ENCODE measurements at places on chromosomes 2 and 18.

- no peak for DNase-seq
These were observed 25.6 kb downstream of the ZNF236 start for GRCh38 chr18:76847916-76848315.

- DNase-seq, result no peak
These were observed 160.4 kb downstream of the HDAC4 start for GRCh38 chr2:239240414-239240881.

- DNase-seq, result no peak
These were observed 1119.8 kb downstream of the TSN start for GRCh38 chr2:122875091-122875865.

DNA sequence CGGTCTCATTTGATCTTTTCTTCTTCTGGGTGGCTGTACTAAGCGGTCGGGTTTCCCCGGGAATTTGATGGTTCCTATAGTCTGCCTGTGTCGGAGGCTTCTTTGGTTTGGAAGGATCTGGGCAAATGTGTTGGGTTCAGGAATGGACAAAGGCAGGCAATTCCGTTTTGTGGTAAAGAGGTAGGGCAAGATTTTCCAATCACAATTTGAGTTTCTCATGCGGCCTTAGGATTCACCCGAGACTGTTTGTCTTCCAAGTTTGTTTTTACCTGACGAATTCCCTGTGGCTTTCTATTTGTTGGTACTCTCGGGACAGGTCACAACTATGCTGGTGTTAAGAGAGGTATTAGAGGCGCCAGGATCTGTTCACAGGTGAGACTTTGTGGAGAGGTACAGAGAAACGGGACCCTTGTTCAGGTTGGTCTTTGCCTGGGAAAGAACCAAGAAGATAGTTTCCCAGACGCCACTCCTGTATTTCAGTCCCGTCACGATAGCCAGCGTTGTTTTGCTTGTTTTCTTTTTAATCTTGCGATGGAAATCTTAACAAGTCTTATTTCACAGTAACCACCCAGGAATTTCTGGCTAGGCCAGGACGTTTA, 3.0 kb downstream of the SP5 start:
- DNase-seq, result no peak

- no peak for DNase-seq
These were observed 40.4 kb upstream of the ANKRD62 start for GRCh38 chr18:12053289-12053688.

DNA sequence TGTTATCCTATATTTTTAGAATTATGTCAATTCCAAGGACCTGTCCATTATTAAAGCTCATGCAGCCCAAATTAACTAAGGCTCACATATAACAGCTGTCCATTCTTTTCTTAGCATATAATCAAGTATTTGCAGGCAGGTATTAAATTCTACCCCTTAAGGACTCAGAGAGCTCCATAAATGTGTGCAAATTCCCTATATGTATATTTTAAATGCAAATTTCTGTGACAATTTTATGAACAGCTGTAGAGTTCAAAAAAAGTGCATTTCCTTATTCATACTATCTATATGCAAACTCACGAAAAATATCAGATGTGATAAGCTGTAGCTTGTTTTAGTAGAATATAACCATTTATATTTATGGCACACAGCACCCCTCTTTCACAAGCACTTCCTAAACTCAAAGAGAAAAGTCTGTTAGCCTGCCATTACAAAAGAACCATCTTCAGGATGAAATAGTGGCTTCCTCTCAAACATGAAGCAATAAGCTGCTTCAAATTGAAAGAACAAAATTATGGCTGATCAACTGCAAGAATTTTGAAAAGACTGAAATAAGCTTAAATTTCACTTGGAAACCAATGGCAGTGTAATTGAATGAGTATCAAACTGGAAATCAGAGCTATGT, 155.0 kb upstream of the REG3G start:
- DNase-seq, result no peak

- no peak for DNase-seq
These were observed 74.0 kb downstream of the FRZB start for GRCh38 chr2:182792441-182792840.

GRCh38 chr18:54235871-54236270, 11.4 kb upstream of the MBD2 start:
- no peak for DNase-seq

GRCh38 chr2:3692375-3692774, 11.0 kb upstream of the DCDC2C start:
- DNase-seq, result no peak

DNA sequence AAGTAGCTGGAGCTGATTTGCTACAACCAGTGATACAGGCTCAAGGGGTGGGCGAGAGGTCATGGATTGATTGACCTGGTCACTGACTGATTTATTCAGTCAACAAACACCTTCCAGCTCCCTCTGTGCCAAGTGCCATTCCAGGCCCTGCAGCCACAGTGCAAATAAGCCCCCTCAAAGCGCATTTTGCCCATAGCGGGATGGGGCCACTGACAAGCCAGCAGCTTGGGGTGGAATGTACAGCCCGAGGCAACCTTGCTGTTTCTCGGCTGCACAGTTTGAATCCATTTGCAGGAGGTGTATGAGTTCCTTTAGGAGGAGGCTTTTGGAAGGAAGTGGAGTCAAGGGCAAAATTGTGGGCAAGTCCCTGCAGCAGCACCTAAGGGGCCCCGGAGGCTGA, 235.2 kb downstream of the TPGS2 start:
- no peak for DNase-seq

- no peak for DNase-seq
These were observed 393.1 kb upstream of the LYPD1 start for GRCh38 chr2:133062931-133063665.

DNA sequence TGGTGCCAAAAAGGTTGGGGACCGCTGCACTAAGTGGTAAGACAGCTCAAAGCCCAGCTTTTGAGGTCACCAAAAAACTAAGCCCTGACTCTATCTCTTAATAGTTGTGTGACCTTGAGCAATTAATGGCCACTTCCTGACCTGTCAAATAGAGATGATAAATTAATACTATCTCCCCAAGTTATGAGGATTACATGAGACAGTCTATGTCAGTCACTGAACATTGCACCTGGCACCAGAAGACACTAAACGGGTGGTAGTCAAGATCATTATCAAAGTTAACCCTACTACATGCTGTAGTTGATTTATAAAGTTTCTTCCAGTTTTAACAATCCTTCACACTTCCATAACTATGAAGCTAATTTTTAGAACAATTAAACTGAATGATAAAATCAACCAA, 36.5 kb downstream of the STPG4 start:
- DNase-seq, result no peak

DNA sequence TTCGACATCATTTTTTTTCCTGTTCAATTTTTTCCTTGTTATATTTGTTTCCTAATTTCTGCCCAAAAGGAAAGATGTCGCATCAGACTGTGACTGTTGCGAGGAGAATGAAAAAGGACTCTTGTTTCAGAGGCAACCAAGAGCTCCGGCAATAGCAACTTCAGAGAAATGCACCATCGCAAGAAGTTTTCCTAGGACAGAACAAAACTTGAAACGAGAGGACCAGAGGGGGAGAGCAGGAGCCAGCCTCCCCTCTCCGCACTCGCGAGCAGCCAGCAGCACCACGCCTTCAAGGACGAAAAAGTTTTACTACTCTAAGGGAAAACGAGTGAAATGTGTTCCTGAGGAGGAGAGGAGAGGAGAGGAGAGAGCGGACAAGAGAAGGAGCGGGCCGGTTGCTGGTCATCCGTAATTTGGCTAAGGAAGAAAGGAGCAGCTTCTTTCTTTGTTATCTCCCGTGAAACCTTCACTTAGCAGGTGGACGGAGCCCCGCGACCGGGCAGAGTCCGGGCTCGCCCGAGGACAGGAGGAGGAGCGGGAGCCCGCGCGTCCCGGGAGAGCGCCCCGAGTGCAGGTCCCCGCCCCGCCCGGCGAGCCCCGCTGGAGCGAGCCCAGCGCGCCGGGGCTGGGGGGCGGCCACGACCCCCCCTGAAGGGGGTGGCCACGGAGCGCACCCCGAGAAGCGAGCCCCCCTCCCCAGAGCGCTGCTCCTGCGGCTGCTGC, 744 bp downstream of the POU3F3 start:
- DNase-seq, result no peak

DNA sequence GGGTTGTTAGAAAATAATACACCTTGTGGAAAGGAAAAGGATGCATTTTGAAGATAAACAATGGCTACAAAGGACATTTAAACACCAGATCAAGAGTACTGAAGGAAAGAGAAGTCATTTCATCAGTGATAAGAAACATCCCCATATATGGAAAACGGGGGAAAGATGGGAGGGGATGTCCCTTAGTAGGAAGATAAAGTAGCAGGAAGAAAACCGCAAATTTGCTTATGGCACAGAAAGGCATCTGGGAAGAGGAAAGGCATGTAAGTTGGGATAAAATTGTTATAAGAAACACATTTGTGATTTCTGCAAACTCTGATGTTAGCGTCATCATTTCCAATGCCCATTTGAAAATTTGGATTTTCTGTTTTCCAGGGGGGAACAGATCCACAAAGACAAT, 10.5 kb upstream of the LYPD1 start:
- DNase-seq, result no peak

GRCh38 chr18:48983793-48984437, 33.1 kb upstream of the SMAD7 start:
- no peak for DNase-seq

GRCh38 chr2:146123256-146123655, 1603.3 kb upstream of the ZEB2 start:
- no peak for DNase-seq

GRCh38 chr18:5962362-5962761, 67.0 kb upstream of the TMEM200C start:
- DNase-seq, result no peak

- no peak for DNase-seq
These were observed 13.2 kb downstream of the MAP4K4 start for GRCh38 chr2:101710471-101711318.

DNA sequence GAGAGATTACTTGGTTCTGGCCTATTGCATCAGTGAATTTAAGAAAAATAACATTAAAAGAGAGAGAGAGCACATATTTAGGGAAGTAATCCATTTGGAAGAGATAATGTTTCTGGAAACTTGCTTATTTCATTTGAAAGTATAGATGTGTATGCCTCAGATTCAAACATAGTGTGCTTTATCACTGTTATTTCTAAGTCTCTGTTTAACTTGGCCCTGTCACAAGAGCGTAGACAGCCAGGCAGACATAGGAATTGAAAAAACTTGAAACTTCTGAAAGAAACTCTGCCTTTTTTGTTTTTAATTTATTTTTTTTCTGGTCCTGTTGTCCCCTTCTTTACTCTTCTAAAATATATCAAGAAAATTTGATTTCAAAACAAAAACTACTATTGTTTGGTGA, 849.1 kb downstream of the CNTNAP5 start:
- no peak for DNase-seq

- DNase-seq, result no peak
These were observed 303.5 kb downstream of the EPHA4 start for GRCh38 chr2:221268631-221269030.

DNA sequence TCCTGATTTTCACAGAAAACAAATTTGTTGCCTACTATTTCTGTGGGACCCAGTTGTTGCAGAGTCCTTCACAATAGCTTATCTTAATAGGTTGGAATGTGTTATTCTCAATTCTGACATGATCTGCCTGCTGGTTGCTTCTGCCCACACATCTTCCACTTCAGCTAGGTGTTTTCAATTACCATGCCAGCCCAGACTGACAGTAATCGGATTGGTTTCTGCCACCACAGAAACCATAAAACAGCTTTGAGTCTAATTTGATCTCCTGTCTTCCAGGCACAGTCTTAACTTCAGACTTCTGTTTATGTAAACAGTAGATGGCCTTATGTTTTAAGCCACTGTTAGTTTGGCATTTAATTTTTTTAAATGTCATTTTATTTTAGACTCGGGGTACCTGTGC, 248.2 kb upstream of the RBMS1 start:
- DNase-seq, result no peak

DNA sequence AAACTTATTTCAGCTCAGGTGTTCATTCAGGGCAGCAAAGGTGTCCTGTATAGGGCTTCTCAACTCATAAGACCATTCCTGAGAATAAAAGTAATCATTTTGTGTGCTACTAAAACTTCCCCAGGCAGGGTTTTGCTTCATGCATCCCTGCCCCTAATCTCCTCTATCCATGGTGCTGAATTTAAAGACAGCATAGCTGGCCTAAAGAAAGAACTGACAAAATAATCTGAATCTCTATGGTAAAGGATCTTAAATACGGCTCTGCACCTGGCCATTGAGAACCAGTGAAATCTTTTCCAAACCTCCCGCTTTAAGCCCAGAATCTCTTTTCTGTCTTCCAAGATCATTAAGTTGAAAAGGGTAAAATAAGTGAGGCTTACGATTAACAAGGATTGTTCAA, 292.1 kb upstream of the KLHL29 start:
- DNase-seq, result no peak

GRCh38 chr2:85325466-85325811, 2.4 kb downstream of the TGOLN2 start:
- no peak for DNase-seq

DNA sequence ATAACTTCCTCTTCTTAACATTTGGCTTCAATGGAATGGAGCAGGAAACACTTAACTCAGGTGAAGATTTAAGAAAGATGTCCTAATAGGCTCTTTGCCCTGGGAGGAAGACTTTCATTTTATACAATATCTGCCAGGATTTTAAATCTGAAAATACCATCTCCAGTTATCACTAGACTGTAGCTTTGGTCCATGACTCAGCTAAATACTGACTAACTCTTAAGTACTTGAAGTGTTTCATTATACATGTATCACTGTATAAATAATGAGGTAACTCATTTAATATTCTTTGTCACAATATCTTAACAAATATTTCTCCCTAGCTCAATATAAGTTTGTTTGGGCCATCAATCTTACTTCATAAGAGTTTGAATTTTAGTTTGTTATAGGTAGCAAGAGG, 34.7 kb downstream of the RBKS start:
- no peak for DNase-seq

DNA sequence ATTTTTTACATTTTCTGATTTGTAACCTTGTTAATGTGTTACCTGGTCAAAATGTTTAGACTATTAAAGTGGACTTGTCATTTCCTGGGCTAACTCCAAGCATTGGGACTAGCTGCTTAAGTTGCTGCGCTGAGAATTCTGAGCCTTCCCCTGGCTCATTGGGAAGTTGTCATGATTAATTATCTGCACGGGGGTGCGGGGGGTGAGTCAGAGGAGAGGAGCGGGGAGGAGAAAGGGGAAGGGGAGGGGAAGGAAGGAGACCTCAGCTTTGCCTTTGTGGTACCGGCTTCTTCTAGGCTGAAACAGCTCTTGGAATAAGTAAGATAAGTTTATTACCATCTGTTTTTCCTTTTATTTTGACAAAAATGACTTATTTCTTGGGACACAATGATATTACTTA, 52.9 kb upstream of the APCDD1 start:
- no peak for DNase-seq

GRCh38 chr2:102238039-102238756, 51.4 kb downstream of the IL1RL2 start:
- DNase-seq, result no peak

GRCh38 chr2:195613922-195614321, 43.1 kb upstream of the SLC39A10 start:
- DNase-seq, result no peak

DNA sequence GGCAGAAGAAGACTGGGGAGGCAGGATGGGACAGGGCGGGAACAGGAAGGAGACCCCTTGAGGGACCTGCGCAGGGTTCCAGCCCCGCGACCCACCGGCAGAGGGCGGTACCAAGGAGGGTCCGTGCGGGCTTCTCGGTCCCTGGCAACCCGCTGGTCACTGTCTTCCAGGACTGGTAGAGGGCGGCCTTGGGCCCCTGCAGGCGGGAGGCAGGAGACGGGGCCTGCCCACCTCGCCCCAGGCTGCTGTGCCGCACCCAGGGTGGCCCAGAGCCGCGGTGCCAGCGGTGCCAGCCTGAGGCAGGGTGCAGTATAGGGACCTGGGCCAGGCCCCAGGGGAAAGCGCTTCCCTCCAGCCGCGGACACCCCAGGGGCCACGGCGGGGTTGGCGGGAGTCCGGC, 34.5 kb downstream of the NEURL3 start:
- DNase-seq, result peak; percentile 38
